ENCODE measurements at places on chromosomes 2 and 18.

GRCh38 chr2:56132138-56132537, 51.7 kb upstream of the CCDC85A start:
- DNase-seq: no peak

- no peak for DNase-seq
Observed at GRCh38 chr2:67323209-67323991, 73.7 kb upstream of the ETAA1 start.

DNA sequence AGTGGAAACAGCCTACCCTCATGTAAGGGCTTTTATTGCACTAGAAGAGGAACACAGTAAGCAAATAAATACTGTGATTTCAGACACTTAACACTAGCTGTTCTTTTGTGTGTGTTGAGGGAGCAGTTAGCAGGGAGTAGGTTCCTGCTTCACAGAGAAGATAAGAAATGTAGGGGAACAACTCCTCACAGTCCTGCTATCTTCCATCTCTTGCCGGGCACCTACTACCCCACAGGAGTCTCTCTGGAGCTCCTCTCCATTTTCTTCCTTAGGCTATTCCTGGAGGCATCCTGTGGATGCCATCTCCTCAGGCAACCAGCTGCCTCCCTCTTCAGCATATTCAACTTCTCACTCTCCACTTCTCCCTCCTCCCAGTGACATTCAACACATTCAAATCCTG, 145.0 kb downstream of the SRBD1 start:
- no peak for DNase-seq

GRCh38 chr2:205768815-205769494, 86.7 kb downstream of the NRP2 start:
- no peak for DNase-seq

DNA sequence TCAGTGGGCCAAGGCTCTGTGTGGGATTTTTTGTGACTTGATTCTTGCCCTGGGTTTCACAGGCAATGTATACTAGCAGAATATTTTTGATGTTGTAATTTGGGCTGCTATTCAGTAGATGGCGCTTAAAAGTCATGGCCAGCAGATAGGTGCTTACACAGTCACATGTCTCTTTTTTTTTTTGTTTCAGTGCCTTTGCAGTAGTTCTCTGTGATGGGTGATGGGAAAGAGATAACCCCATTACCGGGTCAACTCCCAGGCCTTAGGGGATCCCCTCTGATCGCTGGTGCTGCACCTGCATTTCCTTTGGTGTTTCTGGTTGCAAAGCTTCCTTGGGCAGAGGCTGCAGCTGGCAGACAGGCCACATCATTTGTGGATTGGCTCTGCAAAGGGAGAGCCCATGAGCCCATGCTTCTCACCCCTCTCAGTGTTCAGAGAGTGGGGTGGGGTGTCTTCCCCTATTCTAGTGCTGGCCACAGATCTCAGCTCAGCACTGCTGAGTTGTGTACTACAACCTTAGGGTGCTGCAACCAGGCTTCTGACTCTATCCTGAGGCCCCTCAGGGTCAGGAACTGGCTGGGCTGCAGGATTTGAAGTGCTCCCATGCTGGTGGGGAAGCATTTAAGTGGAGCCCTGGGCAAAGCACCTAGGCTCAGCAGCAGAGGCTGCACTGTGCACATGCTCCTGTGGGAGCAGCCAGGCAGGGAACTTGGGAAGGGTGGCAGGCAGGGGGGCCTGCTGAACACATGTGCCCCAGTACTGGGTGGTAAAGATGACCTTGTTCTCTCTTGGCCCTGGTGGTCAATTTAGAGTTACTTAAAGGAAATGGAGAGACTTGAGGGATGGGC, 219.8 kb upstream of the SPHKAP start:
- DNase-seq: no peak

DNA sequence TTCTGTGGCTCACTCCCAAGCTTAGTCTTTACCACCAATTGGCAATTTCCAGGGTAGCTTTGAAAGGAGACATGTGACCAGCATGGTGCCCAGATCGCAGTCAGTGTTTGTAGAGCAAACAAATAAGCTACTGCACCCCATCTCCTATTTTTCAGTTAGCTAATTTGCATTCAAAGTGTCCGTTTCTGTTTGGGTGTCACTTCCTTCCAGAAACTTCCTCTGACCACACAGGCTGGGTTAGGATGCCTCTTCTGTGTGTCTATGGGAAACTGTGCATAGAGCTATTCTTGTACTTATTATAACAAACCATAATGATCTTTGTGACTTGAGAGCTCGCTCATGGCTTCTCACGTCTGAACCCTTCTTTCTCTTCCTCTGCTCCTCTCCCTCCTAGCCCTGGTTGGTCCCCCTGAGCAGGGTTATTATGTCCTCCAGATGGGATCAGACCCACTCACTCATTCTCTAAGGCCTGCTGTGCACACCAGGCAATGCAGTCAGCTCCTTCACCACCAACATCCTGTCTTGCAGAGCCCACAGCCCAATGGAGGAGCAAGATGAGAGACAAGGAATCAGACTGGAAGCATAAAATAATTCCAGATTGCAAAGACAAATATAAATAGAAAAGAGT, 101.2 kb upstream of the ALK start:
- no peak for DNase-seq
